ENCODE measurements at places on chromosomes 7 and 10.
A peak's percentile ranks its signal among the peaks of the same experiment; 100 is the strongest.

GRCh38 chr7:35038354-35038753, 1.1 kb upstream of the DPY19L1 start:
- no peak for DNase-seq
- no peaks in the 10 kb centered on the region for H3K27me3 ChIP-seq
- H3K4me3 ChIP-seq = peak overlapping the region; percentile 81
- H3K4me1 ChIP-seq = peaks cover 23% of the 10 kb centered on the region
- no peaks in the 10 kb centered on the region for H3K36me3 ChIP-seq

GRCh38 chr10:34834274-34834673, 19.2 kb upstream of the PARD3 start:
- no peak overlapping the region for H3K4me3 ChIP-seq
- no peak overlapping the region for H3K27ac ChIP-seq
- no peaks in the 10 kb centered on the region for H3K4me1 ChIP-seq
- no peaks in the 10 kb centered on the region for H3K27me3 ChIP-seq
- no peak for DNase-seq
- no peaks in the 10 kb centered on the region for H3K36me3 ChIP-seq

- no peaks in the 10 kb centered on the region for H3K4me1 ChIP-seq
- H3K36me3 ChIP-seq = no peaks in the 10 kb centered on the region
- H3K4me3 ChIP-seq = peak overlapping the region; percentile 5
- H3K27me3 ChIP-seq = no peaks in the 10 kb centered on the region
- peak; percentile 94 for DNase-seq
- H3K27ac ChIP-seq = no peak overlapping the region
Observed at GRCh38 chr7:69412331-69413146, 185.7 kb upstream of the AUTS2 start.

DNA sequence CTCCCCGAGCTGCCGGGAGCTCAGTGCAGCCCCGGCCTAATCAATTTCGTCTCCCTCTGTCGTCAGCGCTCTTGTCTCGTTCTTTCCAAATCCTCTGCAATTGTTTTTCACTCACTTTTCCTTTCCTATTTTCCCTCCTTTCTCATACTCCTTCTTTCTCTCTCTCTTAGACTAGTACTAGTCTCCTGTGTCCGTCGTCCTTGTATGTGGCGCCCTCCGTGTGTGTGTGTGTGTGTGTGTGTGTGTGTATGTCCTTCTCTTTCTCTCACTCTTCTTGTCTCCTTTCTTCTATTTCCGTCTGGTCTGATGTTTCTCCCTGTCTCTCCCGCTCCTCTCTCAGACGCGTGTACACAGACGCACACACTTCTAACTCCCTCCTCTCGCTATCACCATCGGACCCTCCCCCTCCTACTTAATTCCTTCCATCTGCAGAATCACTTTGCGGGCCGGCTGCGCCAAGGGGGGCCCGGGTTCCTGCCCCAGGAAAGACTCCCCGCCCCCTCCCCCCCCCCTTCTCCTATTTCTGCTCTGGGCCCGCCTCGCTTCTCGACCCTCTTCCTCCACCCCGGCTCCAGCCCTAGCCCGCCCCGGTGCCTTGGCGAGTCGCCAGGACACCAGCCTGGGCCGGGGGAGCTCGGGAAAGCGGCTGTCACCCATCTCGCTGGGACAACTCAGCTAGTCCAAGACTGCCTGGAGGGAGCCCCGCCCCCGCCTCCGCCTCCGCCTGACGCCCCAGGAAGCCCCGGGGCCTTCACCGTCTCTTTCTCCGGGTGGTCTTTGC, 743 bp upstream of the ZCCHC24 start:
- H3K27me3 ChIP-seq = no peaks in the 10 kb centered on the region
- H3K4me1 ChIP-seq = peaks cover 16% of the 10 kb centered on the region
- H3K36me3 ChIP-seq = no peaks in the 10 kb centered on the region

DNA sequence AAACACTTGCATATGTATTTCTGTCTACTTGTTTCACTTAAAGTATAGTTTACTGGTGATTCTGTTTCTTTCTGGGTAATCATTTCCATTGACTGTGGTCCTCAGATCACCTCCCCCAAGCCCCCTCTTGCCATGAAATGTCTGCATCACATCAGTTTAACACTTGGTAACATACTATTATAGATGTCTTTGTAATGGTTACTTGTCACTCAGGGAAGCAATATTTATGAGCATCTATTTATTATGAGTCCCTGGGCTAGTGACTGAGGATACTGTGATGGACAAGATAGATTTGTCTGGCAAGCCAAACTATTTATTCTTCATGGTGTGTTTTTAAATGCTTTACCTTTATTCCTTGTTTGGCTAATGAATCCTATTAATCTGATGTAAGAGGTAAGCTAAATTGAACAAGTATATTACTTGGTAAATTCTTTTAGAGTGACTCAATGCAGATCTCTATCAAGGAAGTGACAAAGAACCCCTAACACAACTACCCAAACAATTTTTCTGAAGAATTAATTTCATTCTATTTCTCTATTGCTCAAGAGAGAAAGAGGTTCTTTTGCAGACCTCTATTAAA, 270.9 kb downstream of the RELN start:
- H3K4me1 ChIP-seq = peaks cover 23% of the 10 kb centered on the region
- peak; percentile 32 for DNase-seq
- H3K4me3 ChIP-seq = no peak overlapping the region
- H3K36me3 ChIP-seq = no peaks in the 10 kb centered on the region
- H3K27me3 ChIP-seq = no peaks in the 10 kb centered on the region

GRCh38 chr7:116162254-116162653, 48.1 kb upstream of the TES start:
- no peak for DNase-seq
- H3K36me3 ChIP-seq = no peaks in the 10 kb centered on the region
- no peak overlapping the region for H3K27ac ChIP-seq

- no peaks in the 10 kb centered on the region for H3K27me3 ChIP-seq
- no peak overlapping the region for H3K27ac ChIP-seq
- H3K36me3 ChIP-seq = no peaks in the 10 kb centered on the region
- DNase-seq = no peak
Observed at GRCh38 chr10:44749151-44749550, 162.0 kb upstream of the TMEM72 start.

DNA sequence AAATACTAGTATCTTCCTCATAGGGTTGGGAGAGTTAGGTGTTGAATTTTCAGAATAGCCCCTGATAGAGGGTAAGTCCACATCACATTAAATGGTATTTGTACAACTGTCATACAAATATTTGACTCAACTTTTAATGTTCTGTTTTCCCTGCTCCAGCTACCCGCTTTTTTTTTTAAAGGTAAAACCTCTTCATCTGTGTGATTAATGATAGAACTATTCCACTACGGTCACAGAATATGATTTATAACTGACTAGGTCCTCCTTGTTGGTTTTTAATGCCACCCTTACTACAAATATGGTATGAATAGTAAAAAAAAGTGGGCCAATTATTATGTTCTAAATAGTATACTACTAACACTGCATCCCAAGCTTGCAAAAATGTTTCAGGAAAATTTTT, 15.6 kb upstream of the NRP1 start:
- peaks cover 20% of the 10 kb centered on the region for H3K4me1 ChIP-seq
- no peaks in the 10 kb centered on the region for H3K36me3 ChIP-seq
- H3K27me3 ChIP-seq = no peaks in the 10 kb centered on the region
- no peak overlapping the region for H3K4me3 ChIP-seq
- H3K27ac ChIP-seq = no peak overlapping the region

GRCh38 chr10:77301305-77301730, 336.3 kb downstream of the KCNMA1 start:
- DNase-seq = peak; percentile 69
- H3K4me3 ChIP-seq = no peak overlapping the region
- no peaks in the 10 kb centered on the region for H3K36me3 ChIP-seq
- no peaks in the 10 kb centered on the region for H3K27me3 ChIP-seq
